ENCODE measurements at places on chromosomes 7 and 10. TPM values are rescaled to one million over a fixed set of nuclear protein-coding genes. Genes with fewer than 3 reads are reported as not detected.

DNA sequence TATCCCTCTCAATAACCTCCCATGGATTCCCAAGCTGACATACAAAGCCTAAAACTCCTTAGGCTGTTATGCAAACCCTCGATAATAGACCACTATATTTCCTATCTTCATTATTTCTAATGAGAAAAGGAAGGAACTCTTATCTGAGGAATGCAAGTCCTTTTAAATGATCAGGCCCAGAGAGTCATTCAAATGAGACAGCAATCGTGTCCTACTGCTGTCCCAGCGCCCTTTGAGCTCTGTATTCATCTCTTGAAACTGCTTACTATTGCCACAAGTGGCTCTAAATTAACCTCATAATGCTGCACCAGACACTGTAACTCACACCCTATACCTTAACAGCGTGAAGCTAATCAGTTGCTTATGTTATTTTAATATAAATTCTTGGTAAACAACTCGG is 182.1 kb upstream of the NAMPT start:
- peaks cover 4% of the 10 kb centered on the region for H3K4me1 ChIP-seq
- no peak for DNase-seq
- H3K27ac ChIP-seq, result no peak overlapping the region
- no peak overlapping the region for H3K4me3 ChIP-seq

- no peaks in the 10 kb centered on the region for H3K4me1 ChIP-seq
- no peak overlapping the region for H3K27ac ChIP-seq
- no peaks in the 10 kb centered on the region for H3K36me3 ChIP-seq
- DNase-seq, result no peak
- no peak overlapping the region for H3K4me3 ChIP-seq
Observed at GRCh38 chr7:110065121-110065520, 1025.8 kb upstream of the LRRN3 start.

The LRRC4 gene
- total RNA-seq, result 2.4 TPM

DNA sequence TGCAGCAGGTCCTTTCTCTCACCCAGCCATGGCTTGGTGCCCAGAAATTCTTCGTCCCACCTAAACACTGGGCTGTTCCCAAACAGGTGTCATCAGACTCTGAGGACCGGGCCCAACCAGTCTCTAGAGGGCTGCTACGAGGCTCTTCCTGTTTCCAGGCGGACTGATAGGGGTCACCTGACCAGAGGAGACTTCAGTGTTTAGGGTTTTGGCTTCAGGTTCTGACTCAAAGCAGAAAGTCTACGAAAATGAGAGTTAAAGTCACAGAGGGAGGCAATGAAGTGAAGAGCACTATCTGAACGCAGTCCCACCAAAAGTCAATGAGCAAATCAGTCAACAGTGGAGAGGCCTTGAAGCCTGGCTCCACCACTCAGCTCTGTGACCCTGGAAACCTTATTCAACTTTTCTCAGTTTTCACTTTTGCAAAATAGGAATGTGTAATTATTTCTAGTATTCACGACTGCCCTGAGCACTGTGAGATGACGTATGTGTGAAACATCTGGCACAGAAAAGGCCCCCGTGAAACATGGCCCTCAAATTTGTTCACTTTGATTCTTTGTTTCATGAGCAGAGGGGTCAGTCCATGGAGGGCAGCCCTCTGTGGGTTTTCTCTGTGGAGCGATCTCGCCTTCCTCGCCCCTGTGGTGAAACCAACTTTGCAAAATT is 189.9 kb upstream of the PDE1C start:
- H3K27ac ChIP-seq, result no peak overlapping the region
- no peaks in the 10 kb centered on the region for H3K4me1 ChIP-seq
- no peaks in the 10 kb centered on the region for H3K27me3 ChIP-seq
- no peak overlapping the region for H3K4me3 ChIP-seq
- no peak for DNase-seq
- no peaks in the 10 kb centered on the region for H3K36me3 ChIP-seq

Measured in heart right ventricle (tissue), 16 donors.